Memory B cell (primary cell): ENCODE measurements at places on chromosomes 5 and 9.
A peak's percentile ranks its signal among the peaks of the same experiment; 100 is the strongest.

DNA sequence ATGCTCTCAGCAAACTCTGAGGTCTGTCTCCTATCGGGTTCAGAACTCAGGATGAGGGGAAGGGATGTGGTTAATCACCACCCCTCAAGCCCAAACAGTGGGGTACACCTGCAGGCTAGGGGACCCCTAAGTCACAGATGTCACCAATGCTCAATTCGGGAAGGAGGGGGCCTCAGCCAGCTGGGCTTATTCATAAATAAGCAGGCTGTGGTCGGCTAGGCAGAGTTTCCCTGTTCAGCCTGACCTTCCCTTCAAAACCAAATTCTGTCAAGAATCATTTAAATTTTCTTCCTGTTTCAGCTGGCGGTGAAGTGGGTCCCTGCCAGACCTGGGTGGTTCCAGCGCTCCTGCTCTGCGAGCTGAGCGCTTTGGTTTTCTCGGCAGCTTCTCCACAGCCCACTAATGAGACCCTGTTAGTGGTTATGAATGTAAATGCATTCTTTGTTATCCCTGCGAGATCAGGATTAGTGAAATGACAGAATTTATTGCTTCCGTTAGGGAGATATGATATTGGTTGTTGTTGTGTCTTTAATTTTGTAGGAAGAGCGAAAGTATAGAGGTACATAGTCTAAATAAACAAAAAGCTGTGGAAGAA, 68.3 kb downstream of the AK8 start:
- DNase-seq, result no peak

- no peak for DNase-seq
Measured at GRCh38 chr9:136426787-136427186, 12.9 kb downstream of the INPP5E start.

DNA sequence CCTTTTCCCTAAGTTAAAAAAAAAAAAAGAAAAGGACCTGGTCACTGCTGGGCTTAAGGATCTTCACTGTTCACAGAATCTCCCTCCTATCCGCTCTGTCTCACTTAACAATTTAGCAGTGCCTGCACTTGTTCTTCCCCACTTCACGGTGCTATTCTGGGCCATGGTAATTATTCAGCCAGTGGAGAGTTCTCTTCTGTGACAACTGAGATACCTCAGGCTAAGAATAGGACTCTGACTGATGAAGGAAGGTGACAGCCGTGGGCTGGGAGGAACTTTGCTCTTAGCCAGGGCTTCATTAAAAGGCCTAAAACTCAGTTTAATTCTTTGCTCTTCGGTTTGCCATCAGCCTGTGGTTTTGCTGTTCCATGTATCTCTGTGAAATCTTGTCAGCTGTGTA, 51.9 kb upstream of the ENTREP1 start:
- no peak for DNase-seq

- DNase-seq, result no peak
Measured at GRCh38 chr9:77022783-77023440, 3.5 kb downstream of the FOXB2 start.

GRCh38 chr9:26263478-26263877, 585.2 kb upstream of the TUSC1 start:
- no peak for DNase-seq

GRCh38 chr9:3285365-3286161, 240.2 kb downstream of the RFX3 start:
- no peak for DNase-seq

DNA sequence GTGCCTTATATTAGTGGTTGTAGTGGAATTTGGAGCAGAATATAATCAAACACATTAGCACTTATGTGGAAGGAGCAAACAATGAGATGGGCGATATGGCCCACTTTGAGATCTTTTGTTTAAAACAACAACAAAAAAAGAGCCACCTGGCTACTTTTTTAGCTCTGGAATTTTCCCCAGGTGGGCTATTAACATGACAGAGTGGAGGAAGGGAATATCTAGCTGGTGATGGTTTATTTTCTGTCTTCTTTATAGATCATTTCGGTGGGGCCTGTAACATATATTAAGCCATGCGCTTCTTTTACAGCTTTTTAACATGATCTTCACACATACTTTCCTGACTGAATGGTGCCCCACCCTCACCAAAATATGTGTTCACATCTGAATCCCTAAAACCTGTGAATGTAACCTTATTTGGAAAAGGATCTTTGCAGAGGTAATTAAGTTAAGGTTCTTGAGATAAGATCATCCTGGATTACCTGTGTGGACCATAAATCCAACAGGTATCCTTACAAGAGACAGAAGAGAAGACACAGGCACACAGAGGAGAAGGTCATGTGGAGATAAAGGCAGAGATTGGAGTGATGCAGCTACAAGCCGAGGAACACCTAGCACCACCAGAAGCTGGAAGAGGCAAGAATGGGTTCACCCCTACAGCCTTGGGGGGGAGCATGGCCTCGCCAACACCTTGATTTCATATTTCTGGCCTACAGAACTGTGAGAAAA, 16.6 kb upstream of the ENTREP1 start:
- DNase-seq, result no peak

DNA sequence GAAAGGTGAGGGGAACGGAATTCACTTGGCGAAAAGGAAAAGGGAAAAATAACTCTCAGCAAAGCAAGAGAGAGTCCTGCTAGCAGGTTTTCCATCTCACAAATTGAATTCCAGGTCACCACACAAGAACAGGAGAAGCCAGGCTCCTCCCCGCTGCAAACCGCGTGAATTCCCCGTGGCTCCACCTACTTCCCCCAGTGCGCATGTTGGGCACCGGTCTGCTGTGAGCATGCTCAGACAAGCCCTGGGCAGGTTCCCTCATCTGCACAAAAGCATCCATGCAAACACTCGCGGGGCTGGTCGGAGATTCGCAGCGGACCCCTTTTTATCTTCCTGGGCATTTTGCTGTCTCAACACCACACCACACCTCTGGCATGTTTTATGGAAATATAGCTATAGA, 58.5 kb upstream of the S1PR3 start:
- no peak for DNase-seq

DNA sequence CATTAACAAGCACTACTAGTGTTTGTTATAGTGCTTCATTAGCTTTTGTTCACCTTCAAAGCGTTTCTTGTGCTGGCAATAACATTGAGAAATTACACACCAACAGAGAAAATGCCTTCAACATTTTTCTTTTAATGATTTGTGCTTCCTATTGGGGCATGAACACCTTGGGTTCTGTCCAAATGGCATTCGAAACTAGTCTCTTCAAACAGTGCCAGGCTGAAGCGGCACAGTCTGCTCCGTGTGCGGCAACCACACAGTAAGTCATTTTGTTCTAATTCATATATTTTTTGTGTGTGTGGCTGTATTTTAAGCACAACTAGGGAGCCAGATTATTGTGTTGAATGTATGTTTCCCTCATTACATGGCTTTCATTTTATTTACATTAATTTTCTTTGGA, 414.7 kb upstream of the SGCD start:
- DNase-seq, result no peak

DNA sequence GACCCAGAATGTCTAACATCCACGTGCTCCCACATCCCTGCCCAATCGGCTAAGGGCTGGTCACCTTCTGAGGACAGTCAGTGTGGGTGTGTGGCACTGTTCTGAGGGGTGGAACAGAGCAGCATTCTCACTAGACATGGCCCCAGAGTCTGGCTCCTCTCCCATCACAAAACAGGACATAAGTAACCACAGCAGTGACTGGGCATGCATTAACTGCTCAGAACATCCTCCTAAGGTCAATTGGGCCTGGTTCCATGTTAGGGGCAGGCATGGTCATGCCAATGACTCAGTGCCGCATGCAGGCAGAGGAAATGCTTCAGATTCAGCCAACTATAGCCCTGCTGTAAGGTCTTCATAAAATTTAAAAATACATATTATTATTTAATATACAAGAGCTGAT, 12.9 kb downstream of the MACROH2A1 start:
- DNase-seq, result no peak

- no peak for DNase-seq
Measured at GRCh38 chr5:143086908-143087637, 316.4 kb downstream of the NR3C1 start.

DNA sequence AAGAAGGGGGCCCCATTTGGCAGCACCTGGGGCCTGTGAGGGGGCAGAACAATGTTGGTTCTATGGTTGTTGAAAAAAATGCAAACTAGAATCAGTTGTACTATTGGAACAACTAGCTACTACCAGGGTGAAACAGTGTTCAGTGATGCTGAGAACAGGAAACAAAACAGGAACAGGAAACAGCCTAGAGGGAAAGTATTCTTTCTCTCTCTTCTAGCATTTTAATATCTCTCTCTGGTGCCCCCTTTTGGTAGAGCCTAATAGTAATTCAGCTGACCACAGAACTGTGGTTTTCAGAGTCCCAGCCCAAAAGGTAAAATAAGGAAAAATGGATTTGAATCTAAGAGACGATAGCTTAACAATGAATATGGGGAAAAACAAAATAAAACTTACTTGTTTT, 138.0 kb upstream of the KCNN2 start:
- DNase-seq, result no peak

GRCh38 chr5:59317774-59318205, 575.7 kb downstream of the PDE4D start:
- no peak for DNase-seq

DNA sequence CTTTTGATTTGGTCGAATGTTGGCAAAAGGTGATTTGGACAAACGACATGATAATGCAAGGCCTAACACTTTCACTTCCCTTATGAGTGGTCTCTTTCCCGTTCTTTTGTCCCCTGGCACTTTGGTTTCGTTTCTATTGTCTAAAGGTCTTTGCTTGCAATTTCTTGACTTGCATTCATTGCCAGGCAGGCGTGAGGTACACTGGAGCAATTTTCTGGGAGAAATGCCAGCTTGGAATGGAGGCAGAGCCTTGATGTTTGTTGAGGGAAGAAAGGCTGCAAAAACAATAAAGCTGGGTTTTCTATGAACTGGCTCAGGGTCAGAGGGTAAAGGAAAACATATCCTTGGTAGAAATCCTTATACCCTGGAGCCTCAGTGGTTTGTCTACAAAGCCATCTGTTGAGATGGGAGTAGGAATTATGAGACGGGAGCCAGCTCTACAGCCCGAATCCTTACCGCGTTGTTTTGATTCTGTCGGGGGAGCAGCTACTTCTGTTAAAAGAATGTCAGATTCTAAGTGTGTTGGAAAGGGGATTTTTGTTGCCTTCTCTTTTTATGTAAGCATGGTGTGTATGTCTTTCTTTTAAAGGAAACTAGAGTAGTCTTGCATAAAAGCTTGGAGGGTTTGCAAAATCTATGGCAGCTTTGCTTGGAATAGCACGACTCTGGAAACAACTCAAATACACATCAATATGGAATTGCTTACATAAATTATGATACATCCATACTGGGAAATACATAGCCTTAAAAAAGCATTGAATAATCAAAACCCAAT, 158.9 kb downstream of the RMI1 start:
- DNase-seq, result no peak

GRCh38 chr9:131627648-131628458, 82.5 kb downstream of the PRRT1B start:
- peak; percentile 81 for DNase-seq

DNA sequence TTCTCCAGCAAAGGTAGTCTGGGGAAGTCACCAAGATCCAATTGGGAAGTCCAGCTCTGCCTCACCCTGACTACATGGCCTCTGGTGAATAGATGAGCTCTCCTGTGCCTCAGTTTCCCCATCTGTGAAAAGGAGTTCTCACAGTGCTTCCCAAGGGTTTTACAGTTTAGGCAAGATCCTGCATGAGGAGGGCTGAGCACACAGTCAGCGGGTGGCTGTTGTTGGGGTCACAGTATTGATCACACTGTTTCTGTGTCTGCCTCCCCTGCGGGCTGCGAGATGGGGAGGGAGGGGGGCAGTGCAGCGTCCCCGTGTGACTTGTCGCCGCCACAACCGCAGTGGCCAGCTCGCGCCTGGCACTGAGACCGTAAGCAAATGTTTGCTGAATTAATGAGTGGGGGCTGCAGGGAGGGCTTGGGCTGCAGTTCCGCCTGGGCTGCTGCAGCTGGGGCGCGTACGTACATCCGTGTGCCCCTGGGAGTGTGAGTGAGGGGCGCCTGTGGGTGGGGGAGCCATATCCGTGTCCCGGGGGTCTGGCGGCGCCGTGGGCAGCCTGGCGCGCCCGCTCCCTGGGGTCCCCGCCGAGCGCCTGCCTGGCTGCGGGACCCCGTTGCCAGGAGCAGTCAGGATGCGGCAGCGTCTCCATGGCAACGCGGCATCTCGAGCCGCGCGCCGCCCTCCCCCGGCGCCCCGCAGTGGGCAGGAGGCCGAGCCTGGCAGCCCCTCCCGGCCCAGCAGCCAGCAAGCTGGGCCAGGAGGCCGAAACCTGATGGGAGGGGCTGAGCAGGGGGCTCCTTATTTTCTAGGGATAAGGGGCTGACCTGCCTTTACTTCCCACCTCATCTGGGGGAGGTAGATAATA, 31.4 kb upstream of the PSD2 start:
- peak; percentile 66 for DNase-seq

GRCh38 chr9:84834426-84834825, 164.9 kb downstream of the NTRK2 start:
- no peak for DNase-seq

GRCh38 chr5:36523450-36523849, 83.0 kb upstream of the SLC1A3 start:
- no peak for DNase-seq

DNA sequence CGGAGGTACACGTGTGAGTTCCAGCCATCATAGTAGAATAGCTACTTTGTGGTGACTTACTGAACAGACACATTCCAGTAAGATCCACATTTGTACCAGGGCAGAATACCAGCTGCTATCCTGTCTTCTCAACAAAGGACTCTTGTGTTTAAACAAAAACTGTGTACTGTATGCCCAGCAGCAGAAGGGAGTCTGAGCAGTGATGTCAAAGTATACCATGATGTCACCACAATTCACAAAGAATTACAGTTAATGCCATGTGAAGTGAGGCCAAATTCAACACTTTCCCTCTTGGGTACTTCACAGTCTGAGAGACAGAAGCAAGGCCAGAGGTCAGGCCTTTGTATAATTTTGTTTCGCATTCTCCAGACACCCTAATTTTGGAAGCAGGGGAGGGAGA, 137.0 kb downstream of the ADAMTSL1 start:
- no peak for DNase-seq

- DNase-seq, result no peak
Measured at GRCh38 chr5:164220522-164220921, 715.1 kb downstream of the MAT2B start.

DNA sequence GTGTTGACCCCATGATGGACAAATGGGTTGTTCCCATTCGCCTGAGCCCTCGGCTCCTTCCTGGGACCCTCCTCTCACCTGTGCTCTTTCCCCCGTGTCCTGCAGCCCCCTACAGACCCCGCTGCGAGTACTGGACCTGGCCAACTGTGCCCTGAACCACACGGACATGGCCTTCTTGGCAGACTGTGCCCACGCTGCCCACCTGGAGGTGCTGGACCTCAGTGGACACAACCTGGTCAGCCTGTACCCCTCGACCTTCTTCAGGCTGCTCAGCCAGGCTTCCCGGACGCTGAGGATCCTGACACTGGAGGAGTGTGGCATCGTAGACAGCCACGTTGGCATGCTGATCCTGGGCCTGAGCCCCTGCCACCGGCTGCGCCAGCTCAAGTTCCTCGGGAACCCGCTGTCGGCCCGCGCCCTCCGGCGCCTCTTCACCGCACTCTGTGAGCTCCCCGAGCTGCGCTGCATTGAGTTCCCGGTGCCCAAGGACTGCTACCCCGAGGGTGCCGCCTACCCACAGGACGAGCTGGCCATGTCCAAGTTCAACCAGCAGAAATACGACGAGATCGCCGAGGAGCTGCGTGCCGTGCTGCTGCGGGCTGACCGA, 3.4 kb downstream of the LRRC14B start:
- no peak for DNase-seq
